Kasumi-1 (cell line): ENCODE measurements at places on chromosomes 12 and 14.

DNA sequence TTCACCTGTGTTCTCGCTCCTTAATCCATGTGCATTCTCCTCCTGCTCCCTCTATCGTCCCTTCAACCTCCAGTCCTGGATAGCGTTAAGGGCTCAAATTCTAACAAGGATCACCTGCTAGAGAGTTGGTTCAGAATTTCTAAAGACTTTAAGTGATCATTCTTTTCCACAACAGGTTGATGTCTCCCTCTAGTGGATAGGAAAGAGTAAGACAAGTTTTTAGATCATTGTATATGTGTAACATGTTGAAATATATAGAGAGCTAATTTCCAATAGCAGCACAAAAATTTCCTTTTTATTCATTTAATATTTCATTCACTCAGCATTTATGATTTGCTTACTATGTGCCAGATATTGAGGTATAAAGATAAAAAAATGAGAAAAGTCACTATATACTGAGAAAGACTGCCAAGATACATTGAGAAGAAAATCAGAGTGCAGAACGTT is 9.3 kb upstream of the ESR2 start:
- peak; percentile 71 for DNase-seq

GRCh38 chr12:120684523-120684932 is 2.4 kb upstream of the MLEC start:
- no peak for DNase-seq

GRCh38 chr12:38771871-38772270 is 133.5 kb downstream of the CPNE8 start:
- peak; percentile 14 for DNase-seq

- no peak for DNase-seq
These were observed 53.1 kb downstream of the SIX1 start for GRCh38 chr14:60596139-60596538.

DNA sequence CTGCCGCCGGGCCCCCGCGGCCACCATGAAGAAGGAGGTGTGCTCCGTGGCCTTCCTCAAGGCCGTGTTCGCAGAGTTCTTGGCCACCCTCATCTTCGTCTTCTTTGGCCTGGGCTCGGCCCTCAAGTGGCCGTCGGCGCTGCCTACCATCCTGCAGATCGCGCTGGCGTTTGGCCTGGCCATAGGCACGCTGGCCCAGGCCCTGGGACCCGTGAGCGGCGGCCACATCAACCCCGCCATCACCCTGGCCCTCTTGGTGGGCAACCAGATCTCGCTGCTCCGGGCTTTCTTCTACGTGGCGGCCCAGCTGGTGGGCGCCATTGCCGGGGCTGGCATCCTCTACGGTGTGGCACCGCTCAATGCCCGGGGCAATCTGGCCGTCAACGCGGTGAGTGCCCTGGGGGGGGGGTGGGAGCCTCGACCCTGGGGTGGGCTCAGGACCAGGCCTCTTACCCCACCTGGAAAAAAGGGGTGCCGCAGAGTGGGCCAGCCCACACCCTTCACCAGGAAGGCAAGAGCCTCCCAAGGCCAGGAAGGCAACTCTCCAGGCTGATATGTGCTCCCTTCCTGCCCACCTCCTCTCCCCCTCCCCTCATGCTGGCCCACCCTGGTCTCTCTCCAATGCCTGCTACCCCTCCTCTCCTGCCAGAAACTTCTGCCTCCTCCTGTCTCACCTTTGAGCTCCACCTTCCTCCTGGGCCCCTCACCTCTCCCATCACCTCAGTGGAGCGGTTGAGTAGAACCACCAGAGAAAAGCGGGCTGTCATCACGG is 507 bp downstream of the AQP5 start:
- no peak for DNase-seq

DNA sequence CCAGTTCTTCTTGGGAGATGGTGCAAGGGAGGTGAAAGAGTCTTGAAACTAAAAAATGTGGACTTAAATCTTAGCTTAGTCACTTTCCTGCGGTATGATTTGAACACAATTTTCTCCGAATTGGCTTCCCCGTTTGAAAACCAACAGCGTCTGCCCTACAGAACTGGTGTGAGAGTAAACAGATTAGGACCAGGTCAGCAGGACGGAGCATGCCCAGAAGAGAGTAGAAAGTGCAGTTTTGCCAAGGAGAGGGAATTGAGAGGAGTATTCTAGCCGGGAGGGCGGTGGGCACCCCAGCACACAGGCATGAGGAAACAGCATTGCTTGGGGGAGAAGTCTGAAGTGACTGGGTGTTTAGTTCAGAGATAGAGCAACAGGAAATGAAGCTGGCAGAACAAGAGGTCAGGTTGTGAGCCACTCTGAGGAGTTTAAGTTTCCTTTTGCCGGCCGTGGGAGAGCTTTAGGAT is 927.1 kb downstream of the VRK1 start:
- no peak for DNase-seq

DNA sequence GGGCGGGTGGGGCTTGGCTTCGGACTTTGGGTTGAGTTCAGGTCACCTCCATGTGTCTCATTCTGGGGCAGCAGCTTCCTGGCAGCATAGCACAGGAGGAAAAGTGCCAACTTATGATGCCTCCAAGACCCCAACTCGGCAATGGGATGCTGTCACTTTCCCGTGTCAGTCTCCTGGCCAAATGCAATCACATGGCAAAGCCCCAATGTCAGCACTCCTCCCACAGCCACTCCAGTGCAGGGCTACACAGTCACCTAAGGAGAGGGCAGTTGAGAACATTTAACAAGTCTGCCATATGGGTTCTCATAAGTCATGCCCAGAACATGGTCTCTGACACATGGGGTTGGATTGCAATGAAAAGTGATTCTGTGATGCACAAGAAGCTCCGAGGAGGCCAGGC is 26.7 kb downstream of the ELK3 start:
- no peak for DNase-seq

DNA sequence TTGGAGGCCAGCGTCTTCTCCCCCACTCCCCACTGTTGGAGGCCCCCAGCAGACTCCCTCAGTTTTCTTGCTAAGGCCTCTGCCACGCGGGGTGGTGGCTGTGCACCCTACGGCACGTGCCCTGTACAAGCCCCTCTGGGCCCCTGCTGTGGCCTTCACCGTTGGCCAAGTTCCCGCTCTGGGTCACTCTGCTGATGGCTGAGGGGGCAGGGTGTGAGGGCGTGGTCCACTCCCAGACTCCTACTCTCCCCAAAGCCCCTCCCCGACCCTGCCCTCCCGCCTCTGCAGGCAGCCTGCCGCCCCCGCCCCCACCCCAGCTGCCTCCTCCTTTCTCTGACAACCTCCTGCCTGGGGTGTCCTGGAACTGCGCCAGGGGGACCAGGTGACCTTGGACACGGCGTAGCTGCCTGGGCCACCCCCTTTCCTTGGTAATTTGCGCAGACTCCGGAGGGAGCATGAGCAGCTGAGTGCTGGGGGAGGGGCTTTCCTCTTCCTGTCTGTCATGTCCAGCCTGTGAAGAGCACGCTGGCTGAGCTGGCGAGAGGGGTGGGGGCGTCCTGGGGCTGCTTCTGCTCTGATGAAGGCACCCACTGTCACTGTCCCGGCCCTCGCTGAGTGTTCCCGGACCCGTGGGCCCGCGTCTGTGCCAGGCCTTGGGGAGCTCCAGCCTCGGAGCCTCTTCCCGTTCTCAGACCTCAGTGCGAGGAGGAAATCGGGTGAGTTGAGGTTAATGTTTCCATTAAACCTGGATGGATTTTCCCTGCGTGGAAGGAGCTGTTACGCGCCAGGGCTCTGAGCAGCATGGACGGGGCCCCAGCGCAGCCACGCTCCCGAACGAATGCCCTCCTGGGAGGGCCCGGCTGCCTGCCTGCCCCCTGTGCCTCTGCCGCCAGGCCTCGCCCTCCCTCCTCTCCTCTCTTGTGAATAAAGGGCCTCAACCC is 85.0 kb downstream of the KIF26A start:
- no peak for DNase-seq

DNA sequence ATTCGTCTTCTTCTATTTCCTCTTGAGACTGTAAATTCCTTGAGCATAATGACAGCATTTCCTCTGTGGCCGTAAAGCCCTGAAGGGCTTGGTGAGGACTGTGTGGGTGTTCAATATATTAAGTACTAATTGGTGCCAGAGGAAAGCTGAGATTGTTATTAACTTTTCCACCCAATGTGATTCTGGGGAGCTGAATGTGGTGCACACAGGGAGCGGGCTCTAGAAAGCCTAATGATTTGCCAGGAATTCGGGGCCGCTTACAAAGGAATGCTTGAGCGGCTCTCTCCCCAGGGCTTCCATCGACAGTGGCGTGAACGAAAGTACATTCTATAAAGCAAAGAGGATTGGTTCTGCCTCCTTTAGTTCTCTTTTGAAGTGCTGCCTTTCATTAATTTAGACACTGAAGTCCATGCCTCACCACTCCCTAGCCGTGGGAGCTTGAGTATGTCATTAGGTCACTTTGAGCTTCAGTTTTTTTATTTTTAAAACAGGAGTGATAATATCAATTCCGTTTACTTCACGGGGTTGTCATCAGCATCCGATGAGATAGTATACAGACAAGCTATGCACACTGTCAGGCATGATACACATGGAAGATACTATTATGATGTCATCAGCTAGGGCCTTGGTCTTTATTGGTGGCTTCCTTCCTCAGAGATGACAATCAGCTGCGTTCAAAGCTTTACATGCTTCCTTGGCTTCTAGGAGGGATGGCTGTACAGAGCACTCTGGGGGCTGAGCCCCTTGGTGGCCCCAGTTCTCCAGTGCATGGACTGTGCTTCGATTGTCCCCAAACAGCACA is 11.0 kb upstream of the GSG1 start:
- no peak for DNase-seq

GRCh38 chr12:13816394-13816793 is 165.0 kb downstream of the GRIN2B start:
- no peak for DNase-seq

DNA sequence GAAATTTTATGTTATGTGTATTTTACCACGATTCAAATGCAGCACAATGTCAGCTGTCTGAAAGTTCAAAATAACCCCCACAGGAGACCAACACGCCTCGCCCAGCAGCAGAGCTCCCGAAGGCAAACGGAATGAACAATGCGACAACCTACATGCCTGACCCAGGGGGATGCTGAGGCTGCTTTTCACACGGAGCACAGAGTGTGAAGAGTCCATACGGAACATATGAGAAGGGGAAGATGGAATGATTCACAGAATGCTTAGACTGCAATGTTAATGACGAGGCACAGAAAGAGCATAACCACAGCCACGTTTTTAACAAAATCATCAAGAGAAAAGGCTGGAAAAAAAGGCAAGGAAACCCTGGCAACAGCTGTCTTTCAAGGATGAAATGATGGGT is 22.6 kb downstream of the ZFYVE21 start:
- DNase-seq, result no peak

DNA sequence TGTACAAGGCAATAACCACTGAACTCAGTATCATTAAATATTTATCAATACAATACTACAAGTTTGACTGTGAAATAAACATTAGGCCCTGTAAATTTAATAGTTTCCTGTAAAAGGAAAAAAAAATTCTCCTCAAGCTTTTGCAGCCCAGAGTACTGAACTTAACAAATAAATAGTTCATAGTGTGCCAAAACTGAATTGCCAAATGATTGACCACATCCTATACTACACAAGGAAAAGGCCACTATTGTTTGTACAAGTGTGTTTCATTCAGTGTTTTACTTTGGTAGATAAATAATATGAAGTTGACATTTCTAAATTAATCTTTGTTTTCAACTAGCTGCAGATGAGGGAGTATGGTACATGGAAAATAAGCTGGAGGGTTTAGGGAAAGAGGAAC is 379.6 kb downstream of the FLRT2 start:
- no peak for DNase-seq

GRCh38 chr14:104578321-104578720 is 1.2 kb upstream of the C14orf180 start:
- no peak for DNase-seq

GRCh38 chr12:50734409-50735263 is 29.3 kb upstream of the ATF1 start:
- peak; percentile 53 for DNase-seq

DNA sequence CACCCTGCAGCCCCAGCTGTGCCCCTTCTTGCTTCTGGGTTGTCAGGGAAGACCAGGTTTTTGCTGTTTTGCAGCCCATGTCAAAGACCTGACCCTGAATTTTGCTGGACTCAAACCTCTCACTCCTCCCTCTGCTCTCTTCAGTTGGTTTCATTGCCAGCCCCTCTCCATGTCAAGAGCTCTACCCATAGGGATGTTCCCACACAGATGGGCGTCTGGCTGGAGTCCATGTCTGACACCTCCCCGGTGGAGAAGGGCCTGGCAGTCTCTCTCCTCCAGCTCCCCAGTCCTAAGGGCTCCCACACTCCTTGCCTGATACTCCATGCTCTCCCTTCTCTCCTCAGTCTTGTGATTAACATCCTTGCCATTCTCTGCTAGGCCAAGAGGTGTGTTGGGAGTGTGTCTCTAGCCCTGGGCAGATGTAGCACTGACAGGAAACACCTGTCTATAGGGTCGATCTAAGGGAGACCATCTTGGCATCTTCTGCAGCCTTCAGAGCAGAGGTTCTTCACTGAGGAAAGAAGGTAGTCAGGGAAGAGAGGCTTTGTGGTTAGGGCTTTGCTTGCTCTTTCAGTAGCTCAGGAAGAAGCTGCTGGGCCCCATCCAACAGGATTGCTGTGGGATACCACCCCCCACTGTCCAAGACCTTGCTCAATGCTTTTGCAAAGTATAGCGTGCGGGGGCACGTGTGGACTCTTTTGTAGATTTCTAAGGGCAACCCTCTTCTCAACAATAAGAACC is 4.7 kb downstream of the ASIC1 start:
- DNase-seq, result peak; percentile 42

DNA sequence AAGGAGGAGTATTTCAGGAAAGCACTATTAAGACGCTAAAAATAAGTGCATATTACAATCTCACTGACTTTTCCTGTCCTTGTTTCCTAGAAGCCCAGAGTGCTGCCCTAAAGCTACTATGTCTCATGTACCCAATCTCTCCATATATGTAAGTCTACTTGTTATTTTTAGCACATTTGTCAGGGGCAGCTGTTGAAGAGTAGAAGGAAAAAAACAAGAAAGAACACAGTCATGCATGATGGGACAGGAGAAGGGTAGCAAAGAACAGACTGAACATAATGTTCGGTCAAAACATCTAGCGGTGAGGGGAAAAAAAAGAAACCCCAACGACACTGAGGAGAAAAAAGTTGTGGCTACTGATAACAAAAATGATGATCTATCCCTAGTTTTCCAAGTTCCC is 14.3 kb downstream of the YBX3 start:
- no peak for DNase-seq

- no peak for DNase-seq
These were observed 30.3 kb downstream of the DEGS2 start for GRCh38 chr14:100129161-100129589.
